NCI-H1092 (cell line): ENCODE measurements at places on chromosomes 12 and 14.

DNA sequence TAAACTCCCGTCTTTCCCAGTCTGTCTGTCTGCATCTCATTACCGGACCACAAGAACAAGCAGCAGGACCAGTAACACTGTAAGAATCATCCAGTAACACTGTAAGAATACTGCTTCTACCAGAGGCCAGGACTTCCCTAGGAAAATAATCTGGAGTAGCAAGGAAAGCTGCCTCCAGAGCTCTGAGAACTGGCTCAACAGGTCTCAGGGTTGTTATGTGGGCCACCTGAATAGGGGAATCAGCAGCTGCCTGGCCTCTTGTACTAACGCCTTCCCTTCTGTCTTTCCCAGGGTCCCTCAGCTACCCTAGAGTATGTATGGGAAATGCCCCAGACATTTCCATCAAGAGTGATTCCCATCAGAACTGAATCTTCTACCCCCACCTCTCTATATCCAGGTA, 954 bp upstream of the SLC39A2 start:
- DNase-seq, result no peak

- no peak for DNase-seq
Measured at GRCh38 chr14:94307410-94307992, 14.4 kb upstream of the SERPINA10 start.

GRCh38 chr12:7638064-7638759, 27.5 kb downstream of the APOBEC1 start:
- DNase-seq, result no peak

GRCh38 chr12:51219322-51219721, 1.5 kb upstream of the POU6F1 start:
- no peak for DNase-seq

GRCh38 chr14:104317975-104318557, 179.7 kb downstream of the KIF26A start:
- no peak for DNase-seq

DNA sequence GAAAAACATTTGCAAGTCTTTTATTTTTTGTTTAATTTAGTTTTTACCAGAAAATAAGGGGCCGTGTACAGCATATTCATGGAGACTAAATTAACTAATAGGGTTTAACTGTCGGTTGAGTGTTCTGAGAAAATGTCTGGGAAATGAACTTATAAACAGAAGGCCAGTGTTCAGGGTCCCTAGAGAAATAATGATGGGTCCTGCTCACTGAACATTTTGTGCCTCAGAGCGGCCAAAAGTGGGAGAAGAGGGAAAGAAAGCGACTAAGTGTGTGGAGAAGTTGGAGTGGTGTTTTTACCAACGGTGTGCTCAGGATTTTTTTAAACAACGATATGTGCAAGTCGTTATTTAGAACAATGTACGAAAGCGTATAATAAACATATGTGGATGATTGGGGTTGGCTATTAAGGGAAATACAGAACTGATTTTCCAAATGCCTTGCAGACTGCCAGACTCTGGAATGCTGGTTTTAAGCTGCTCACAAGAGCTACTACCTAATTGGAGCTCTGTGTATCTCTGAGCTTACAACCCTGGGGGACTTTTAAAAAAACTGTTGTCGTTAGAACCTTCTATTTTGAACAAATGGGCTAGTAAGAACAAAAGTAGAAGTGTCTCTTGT, 166.7 kb downstream of the SLC38A4 start:
- no peak for DNase-seq

DNA sequence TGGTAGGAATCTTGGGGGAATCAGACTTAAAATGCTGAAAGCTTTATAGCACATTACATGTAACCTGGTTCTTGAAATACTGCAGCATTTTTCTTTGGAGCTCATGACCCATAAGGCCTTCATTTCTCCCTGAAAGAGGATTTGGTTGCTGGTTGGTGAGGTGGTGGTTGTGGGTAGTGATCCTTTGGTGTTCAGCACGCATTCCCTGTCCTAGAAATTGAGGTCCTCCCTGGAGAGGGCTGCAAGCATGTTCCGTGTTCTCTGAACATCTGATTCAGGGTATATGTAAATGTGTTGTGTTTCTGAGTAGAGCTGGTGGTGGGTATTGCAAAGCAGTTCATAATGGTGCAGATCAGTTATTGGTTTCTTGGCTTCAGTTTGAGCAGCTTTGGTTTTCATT, 2.0 kb downstream of the SCN8A start:
- no peak for DNase-seq

GRCh38 chr14:93533437-93533836, 102.7 kb downstream of the UNC79 start:
- DNase-seq, result no peak

GRCh38 chr14:104933746-104934733, 9.4 kb downstream of the PLD4 start:
- no peak for DNase-seq

DNA sequence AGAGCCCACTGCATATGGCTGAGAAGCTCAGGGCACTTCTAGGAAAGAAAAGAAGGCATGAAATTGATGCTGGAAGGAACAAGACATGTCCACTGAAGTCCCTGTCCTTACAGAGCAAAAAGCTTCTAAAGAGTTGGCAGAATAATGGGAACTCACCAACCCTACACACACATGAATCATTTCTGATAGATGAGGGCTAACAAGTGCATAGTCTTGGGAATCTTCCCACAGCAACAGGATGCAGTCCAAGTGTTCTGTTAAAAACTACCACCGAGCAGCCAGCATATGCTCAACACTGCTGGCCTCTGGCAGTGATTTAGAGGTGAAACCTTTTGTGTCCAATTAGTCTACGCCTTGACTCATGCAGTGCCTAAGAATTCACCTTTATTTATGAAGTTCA, 44.8 kb downstream of the RHOJ start:
- DNase-seq, result no peak

GRCh38 chr12:75994069-75994740, 37.4 kb downstream of the PHLDA1 start:
- no peak for DNase-seq

- no peak for DNase-seq
Measured at GRCh38 chr12:46825591-46826414, at the start of gene SLC38A4. SLC38A4 (minus strand) TSS chr12:46825997; CDS start chr12:46793071, 32,926 bp downstream.

- DNase-seq, result no peak
Measured at GRCh38 chr12:93007544-93007943, 78.4 kb upstream of the EEA1 start.

- no peak for DNase-seq
Measured at GRCh38 chr12:101653503-101653902, 43.9 kb upstream of the CHPT1 start.

DNA sequence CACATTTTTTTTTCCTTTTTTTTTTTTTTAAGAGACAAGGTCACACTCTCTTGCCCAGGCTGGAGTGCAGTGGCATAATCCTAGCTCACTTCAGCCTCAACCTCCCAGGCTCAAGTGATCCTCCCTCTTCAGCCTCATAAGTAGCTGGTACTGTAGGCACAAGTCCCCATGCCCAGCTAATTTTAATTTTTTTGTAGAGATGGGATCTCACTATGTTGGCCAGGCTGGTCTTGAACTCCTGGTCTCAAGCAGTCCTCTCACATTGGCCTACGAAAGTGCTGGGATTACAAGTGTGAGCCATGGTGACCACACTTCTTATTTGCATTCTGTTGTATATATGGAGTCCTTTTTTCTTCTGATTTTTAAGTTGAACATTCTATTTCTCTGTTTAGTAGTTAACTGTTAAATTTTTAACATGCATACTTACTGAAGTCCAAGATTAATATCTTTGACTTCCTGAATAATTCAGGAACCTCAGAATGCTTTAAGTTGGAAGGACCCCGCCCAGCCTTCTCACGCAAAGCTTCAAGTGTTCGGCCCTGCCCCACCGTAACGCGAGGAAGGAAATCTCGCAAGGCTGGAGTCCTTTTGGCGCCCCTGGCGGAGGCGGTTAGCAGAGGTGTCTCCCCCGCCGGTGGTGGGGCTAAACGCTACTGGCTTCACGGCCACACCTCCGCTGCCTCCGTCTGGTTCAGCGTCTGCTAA, 21.6 kb downstream of the SPATS2 start:
- DNase-seq, result no peak

GRCh38 chr12:52585946-52586345, 12.3 kb upstream of the KRT74 start:
- no peak for DNase-seq

DNA sequence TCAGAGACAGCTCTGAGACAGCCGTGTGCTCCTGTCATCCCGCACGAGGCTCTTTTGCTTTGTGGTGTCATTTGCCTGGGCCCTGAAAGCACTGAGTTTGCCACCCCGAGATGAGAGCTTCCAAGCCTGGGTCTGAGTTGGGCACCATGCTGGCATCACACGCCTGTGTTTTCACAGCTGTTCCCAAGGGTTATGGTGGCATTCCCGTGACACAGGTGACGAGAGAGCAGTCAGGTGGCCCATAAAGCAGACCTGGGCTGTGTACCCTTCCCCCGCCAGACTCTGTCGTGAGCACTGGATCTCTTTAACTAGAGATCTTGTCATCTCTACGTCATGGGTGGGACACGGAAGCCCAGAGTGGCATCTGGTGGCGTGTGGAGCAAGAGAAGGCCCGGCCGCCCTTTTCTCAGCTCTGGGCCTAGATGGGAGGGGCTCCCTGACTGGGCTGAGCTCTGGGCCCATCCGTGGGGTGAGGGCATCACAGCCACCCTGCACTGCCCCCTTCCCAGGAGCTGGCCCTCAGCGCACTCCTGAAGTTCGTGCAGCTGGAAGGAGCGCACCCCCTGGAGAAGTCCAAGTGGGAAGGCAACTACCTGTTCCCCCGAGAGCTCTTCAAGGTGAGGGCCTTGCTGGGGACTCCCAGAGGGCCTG, 2.6 kb downstream of the NOC4L start:
- no peak for DNase-seq

GRCh38 chr14:99602788-99603415, 1.1 kb downstream of the CCDC85C start:
- DNase-seq, result no peak

DNA sequence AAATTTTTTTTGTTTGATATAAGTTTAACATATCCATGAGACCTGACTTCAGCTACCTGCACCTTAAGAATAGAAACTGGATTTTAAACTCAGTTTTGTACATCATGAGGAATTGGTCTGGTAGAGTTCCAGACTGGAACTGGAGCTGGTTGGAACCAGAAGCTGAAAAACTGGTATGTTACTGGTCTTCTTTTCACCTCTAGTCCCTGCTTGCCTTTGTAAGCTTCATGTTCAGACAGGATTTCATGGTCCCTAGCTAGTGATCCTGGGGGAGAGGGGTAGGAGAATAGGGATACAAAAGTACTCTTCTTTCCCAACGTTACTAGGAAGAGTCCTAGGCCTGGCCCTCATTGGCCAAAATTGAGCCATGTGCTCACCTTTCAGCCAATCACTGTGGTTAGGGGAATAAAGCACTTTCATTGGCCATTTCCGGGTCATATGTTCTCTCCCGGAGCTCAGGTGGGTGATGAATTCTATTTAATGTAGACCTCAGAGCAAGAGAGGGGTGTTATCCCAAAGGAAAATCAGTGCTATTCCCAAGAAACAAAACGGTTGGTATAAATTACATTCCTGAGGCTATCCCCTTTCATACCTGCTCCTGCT, 36.9 kb upstream of the APPL2 start:
- DNase-seq, result no peak

GRCh38 chr12:22610131-22610530, 14.8 kb upstream of the ETNK1 start:
- no peak for DNase-seq

DNA sequence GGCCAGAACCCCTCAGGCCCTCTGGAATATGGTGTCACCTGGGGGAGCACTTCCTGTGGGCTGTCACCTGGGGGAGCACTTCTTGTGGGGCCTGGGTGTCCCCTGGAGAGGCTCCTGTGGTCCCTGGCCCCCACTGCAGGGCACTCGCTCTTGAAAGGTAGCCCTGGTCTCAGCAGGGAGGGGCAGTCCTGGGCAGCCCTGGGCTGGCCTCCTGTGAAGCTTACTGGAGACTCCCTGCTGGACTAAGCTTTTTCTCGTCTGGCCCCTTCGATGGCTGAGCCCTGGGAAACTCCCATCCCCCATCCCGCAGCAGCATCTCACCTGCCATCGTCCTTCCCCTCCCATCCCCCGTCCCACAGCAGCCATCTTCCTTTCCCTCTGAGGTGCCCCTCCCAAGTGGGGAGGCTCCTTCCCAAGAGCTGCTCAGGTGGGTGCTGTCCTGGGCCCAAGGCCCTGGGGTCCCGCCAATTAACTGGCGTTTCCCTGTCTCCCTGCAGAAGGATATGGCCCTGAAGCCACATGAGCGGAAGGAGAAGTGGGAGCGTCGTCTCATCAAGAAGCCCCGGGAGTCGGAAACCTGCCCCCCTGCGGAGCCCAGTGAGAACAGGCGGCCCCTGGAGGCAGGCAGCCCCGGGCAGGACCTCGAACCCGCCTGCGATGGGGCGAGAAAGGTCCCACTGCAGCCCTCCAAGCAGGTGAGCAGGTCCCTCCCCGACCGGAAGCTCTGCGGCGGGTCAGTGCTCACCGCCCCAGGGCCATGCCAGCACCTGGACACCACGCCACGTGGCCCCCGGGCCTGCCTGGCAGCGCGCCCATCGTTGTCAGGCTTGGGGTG, 17.9 kb downstream of the FBRSL1 start:
- no peak for DNase-seq

- no peak for DNase-seq
Measured at GRCh38 chr14:104957146-104958113, 20.7 kb downstream of the AHNAK2 start.

DNA sequence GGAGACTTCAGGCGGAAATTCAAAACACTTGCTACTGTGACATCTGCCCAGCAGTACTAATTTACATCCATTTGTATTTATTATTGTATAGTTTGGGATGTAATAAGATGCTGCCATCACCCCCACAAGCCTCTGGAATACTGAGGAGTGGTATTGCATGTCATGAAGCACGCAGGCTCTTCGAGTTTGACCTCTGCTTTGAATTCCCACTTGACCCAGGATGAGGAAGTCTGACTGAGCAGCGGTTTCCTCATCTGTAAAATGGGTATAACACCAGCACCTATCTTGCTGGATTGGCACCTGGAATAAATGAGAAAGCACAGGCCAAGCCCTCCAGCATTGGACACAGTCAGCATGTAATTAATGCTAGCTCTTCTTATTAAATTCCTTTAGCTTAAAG, 116.0 kb upstream of the DIO3 start:
- no peak for DNase-seq

GRCh38 chr12:131949431-131950181, at the start of gene EP400:
EP400 (plus strand) TSS chr12:131949942; CDS start chr12:131960620, 10,678 bp downstream.
- peak; percentile 88 for DNase-seq

DNA sequence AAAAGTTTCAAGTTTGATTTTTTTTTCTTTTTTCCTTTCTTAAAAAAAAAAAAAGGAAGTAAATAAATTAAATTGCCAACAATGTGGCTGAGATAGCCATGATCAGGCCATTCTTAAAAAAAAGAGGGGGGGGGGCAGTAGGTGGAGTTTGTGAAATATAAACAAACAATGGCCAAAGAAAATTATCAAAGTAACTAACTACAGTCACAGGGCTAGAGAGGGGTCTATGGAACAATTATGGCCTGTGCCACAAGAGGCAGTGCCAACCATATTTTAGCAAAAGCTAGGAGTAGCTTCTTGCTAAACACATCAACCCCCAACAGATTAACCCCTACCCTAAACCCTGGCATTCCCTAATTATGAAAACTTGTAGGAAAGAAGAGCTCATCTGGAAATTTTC, 16.2 kb upstream of the SMARCC2 start:
- no peak for DNase-seq

GRCh38 chr12:104003596-104003995, 37.9 kb downstream of the TDG start:
- no peak for DNase-seq
